Left hindlimb (tissue), 1 donor: ENCODE measurements at places on chromosomes 5 and 9.

DNA sequence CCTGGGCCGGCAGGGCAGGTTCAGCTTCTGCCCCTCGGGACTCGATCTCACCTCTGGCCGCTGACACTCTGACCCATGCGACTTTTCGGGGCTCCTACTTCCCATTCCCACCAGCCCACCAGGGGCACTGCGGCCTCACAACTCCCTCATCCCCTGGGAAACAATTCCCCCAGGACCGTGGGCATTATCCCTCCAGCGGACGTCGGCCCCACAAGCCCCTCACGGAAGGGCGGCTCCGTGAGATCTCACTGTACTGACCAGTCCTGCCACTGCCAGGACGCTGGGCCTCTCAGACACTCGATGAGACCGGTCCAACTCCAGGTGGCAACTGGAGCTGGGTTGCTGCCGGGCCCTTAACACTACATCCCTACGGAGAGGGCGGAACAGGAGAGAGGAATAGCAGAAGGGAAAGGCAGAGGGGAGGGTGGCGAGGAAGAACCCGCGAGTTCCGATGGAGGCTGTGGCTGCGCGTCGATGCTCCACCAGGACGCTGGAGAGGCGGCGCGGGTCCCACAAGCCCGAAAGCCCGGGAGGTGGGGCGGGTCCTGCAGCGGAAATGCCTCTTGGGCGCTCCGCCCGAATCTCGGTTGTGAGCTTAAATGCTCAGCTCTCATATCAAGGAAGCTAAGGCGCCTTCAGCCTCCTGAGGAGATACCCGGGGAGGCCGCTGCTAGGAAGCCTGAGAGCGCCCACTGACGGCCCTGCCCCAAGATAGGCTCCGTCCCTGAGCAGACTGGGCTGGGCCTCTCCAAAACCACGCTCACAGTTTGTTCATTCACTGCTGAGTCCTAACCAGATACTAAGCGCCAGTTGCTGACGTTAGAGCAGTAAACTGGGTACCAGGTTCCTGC lies 36.3 kb downstream of the VCP start:
- peak; percentile 60 for DNase-seq

DNA sequence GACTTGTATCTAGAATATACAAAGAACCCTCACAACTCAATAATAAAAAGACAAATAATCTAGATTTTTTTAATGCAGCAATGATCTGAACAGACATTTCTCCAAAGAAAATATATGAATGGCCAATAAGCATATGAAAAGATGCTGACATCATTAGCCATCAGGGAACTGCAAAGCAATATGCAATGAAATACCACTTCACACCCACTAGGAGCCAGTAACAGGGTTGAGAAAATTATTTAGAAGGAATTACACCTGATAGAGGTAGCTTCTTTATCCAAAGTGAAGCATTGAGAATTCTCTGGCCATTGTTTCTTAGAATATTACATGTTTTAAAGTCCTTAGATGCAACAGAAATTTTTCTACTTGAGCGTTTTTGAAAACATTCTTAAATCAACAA lies 316.9 kb downstream of the KCNN2 start:
- DNase-seq, result no peak

GRCh38 chr9:136312436-136312835 lies 8.5 kb upstream of the CCDC187 start:
- DNase-seq, result no peak

DNA sequence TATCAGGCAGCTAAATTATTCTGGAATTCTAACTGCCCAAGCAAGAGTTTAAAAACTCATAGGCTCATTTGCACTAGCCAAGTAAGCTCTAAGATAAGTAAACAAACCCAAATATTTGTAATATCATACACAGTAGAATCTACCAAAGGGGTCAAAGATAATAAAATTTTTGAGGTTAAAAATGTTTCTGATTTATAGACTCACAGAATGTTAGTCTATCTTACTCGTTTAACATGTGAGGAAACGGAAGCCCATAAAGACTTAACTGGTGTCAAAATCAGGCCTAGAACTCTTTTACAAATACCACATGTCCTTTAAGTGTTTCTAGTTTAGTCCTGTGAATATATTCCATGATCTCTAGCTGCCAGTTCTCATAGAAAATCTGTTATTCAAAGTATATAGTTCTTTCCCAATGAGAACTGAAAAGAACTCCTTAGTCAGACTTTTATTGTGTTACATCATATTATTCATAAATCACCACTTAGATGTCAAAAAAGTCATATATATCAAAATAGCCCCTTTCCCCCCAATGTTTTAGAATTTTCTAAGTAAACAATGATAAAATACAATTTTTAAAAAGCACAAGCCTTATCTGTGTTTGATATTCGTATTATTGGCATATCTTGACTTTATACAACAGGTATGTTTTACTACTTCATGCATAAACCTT lies 13.9 kb downstream of the RAB14 start:
- DNase-seq, result no peak

DNA sequence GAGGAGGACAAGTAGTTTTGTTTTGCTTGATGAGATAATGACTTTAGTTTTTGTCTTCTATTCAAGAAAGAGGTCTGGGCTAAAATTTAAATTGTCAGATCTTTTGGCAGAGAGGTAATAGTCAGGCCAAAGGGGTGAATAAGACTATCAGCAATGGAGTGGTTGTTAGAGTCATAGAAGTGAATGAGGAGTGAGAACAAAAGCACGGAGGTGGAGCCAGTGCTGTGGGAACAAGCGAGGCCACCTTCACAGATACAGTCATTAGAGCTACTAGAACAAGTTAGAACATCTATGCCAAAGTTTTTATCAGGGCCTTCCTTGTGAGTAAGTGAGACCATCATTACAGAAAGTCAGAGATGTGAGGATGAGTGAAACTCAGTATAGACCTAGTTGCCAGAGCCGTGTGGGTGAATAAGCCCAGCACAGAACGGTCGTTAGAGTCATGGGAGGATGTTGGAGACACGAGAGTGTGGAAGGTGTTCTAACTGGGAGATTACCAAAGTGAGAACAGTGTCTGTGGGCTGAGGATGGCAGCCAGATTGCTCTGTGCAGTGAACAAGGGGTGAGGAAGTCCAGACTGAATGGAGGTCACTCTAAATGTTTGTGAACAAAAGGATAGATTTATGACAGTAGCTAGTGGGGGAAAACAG lies 135.1 kb downstream of the RPS23 start:
- DNase-seq, result no peak

- DNase-seq, result no peak
Observed at GRCh38 chr9:100108559-100108958, 9.5 kb downstream of the INVS start.

- DNase-seq, result no peak
Observed at GRCh38 chr5:81633891-81634290, 117.0 kb downstream of the SSBP2 start.

DNA sequence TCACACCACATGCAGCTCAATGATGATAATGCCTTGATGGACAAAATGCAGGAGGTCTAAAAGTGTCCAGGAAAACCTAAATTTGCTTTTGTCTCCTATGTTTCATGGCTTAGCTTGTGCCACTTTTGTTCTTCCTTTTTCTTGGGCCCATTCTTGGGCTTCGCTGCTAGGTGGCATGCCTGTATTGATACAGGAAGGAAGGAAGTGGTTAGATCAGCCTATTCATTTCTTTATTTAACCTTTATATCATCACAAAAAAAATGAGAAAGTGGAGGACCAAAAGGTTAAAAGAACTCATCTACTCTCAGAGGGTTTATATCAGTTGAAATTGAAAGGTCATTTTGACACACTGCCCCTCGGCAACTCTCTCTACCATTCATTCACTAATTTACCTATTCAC lies 260.2 kb downstream of the ARHGAP26 start:
- DNase-seq, result no peak

GRCh38 chr5:59497207-59497606 lies 396.3 kb downstream of the PDE4D start:
- DNase-seq, result no peak

- no peak for DNase-seq
Observed at GRCh38 chr5:127585661-127586060, 63.2 kb upstream of the CTXN3 start.

DNA sequence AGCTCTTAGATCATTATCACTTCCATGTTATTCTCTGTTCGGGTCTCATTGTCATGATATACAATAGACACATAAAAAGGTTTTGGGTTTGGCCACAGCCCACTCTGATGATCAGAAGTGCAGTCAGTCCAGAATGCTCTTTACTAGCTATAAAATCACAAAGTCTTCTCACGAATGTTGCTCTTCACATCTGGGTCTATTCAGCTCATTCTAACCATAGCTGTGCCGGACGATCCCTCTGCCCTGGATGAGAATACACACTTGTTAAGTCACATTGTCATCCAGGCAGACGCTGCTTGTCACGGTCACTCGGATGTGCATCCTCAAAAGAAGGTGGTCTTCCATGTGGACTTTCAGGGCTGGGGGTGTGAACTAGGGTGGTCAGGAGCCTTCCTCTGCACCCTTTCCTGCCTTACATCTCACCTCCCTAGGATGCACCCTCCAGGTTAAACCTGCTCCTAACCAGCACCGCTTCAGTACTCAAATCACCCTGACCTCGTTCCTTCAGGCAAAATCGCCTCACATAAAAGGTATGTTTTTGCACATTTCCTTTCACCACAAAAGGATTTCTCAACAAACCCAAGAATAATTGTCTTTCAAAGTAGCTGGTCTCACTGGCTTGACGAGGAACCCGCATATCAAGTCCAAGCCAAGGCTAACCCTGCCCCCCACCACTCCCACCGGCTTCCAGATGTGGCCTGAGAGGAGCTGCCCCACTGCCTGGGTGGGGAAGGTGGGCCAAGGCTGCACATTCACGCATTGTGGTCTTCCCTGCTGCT lies 21.9 kb downstream of the ANKH start:
- DNase-seq, result no peak

DNA sequence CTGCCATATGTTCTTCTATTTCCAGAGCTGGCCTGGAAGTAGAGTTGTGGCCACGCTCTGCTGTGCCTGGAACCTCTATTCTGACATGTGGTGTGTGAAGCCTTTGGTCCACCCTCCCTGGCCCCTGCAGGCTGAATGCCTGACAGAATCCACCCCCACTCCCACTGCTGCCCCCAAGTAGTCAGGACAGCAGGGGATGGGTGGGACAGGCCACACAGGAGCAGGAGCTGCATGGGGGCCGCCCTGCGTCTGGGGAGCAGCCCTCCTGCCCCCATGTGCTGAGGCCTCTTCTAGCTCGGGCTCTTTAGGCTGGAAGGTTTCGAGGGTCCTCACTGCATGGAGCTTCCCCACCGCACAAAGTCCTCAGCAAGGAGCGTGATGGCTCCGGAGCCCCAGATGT lies 32.6 kb upstream of the IRX4 start:
- DNase-seq, result no peak

DNA sequence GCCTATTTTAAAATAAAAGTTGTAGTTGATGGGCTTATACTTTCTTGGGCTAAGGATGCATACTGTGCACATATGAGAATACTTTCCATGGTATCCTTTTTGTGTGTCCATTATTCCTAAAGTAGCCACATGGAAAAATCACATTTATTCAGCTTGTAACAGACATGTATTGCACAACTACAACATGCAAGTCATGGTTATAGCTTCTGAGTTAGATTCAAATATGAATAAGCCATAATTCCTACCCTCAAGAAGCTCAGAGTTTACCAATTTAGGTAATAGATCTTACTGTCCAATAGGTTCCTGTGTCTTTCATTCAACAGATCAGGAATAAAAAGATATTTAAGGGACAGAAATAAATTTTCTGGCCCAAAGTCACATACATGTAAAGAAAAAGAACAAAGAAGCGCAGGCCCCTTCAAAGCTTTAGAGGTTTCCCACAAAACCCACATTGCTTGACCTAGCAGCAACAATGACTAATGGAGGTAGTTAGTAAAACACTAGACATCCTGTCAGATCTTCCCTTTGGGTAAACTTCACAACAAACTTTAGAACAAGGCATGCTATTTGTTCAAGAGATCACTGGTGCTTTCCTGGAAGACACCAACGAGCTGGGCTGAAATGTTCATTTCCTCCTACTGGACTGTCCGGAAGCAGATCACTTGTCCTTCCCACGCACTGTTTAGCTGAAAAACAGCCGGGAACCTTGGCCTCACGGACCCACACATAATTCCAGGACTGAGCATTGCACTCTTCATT lies 78.4 kb upstream of the ITGA1 start:
- DNase-seq, result no peak

- no peak for DNase-seq
Observed at GRCh38 chr9:124209279-124209678, 48.5 kb upstream of the NEK6 start.

GRCh38 chr5:170338933-170339779 lies 41.6 kb upstream of the LCP2 start:
- no peak for DNase-seq

DNA sequence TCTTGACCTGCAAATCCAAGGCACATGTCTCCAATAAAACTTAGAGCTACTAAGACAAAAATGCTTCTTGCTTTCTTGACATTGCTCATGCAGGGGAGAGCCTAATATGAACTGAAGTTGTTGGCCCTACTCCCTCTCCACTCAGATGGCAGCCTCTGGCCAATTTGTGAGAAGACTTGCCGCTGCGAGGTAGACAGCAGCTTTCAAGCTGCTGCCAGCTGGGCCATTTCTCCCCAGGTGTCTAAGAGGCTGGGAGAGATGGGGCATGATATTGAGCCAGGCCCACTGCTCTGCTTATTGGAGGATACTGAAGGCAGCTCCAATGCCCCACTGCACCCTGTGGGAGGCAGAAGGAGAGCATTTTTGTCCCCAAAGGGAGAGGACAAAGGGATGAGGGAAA lies 380.5 kb downstream of the RASEF start:
- no peak for DNase-seq

DNA sequence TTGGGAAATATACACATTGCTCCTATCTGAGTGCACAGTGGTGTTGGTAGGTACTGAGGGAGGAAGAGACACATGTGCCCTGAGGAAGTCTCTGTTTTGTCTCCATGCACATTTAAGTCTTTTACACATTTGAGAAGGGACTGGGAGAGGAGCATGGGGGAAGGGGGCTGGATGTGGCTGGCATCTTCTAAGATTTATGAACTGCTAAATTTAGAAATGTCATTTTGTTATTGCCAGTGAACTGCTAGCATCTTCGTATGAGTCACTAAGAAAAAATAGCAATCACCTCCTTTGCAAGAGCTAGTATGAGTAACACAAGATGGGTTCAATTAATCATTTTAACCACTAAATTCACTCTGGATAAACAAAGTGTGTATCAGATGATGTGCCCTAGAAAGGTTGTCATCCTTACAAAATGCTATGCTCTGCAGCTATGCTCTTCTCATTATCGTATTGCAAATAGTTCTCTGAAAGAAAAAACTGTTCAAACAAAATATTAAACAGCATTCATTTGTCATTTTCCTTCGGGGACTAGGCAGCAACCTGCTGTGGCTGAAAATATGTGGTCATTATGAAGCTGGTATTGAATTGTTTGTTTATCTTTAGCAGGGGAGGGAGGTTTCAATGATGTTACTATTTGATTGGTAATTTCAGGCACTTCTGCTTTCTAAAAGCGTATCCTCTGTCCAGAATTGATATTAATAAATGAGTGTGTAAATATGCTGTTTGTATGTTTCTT lies 236.5 kb downstream of the DMRTA1 start:
- DNase-seq, result no peak
